Activated CD4-positive, alpha-beta T cell treated with anti-CD3 and anti-CD28 coated beads, Interleukin-2, amount 10 ng/mL, durations not matched to agents 7 days and 5 days (primary cell): ENCODE measurements at places on chromosomes 4 and X.

DNA sequence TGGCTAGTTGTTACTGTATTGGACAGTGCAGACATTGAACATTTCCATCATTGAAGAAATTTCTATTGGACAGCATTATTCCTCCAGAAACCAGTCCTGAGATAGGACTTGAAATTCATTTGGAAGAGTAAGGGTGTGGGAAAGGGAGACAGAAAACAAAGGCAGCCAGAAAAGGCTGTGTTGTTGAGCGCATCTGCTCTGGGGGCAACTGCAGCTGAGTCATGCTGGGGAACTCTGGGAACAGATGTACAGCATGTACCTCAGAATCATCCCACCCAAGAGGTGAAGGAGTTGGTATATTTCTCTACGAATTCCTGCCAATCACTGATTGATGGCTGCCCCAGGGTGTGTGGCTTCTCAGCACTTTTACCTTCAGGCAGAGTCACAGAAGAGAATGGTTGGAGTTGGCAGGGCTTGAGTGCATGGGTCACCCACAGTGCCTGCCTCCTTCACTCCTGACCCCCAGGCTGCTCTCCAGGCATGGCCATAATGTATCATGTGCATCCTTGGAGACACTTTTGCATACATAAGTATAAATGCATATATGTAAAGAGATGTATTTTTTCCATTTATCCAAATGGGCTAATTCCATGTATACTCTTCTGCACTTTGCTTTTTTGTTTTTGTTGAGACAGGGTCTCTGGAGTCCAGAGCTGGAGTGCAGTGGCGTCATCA is 39.4 kb downstream of the GEMIN8 start:
- no peak overlapping the region for H3K27ac ChIP-seq
- DNase-seq, result no peak
- H3K36me3 ChIP-seq, result no peaks in the 10 kb centered on the region
- H3K27me3 ChIP-seq, result no peaks in the 10 kb centered on the region
- H3K4me1 ChIP-seq, result peaks cover 10% of the 10 kb centered on the region

GRCh38 chrX:8811611-8812010 is 10.4 kb upstream of the FAM9A start:
- peaks cover 2% of the 10 kb centered on the region for H3K27me3 ChIP-seq
- H3K4me1 ChIP-seq, result no peaks in the 10 kb centered on the region
- no peak overlapping the region for H3K27ac ChIP-seq
- no peaks in the 10 kb centered on the region for H3K36me3 ChIP-seq
- no peak for DNase-seq

GRCh38 chr4:113394730-113395530 is 345.5 kb downstream of the ANK2 start:
- peaks cover 3% of the 10 kb centered on the region for H3K4me1 ChIP-seq
- DNase-seq, result peak; percentile 79
- no peak overlapping the region for H3K27ac ChIP-seq
- H3K36me3 ChIP-seq, result no peaks in the 10 kb centered on the region

DNA sequence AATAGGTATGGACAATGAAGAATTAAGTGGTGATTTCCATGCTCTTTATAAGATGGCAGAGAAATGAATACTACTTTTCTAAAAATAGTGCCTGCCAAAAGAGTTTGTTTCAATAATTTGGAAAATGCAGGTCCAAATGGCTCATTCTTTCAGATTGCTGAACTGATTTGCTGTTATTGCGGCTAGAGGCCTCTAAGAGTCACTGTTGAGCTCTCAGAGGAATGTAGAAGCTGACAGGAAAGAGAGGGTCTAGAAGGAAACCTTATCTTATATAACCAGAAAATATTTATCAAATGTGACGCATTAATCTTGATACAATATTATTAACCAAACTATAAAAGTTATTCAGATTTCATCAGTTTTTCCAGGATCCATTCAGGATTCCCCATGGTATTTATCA is 65.7 kb upstream of the PAGE1 start:
- no peak overlapping the region for H3K4me3 ChIP-seq
- no peak overlapping the region for H3K27ac ChIP-seq
- peaks cover 3% of the 10 kb centered on the region for H3K27me3 ChIP-seq
- H3K4me1 ChIP-seq, result no peaks in the 10 kb centered on the region

- no peak overlapping the region for H3K27ac ChIP-seq
- no peaks in the 10 kb centered on the region for H3K36me3 ChIP-seq
- peaks cover 13% of the 10 kb centered on the region for H3K4me1 ChIP-seq
- DNase-seq, result no peak
- H3K4me3 ChIP-seq, result no peak overlapping the region
- H3K27me3 ChIP-seq, result no peaks in the 10 kb centered on the region
These were observed 52.1 kb downstream of the PDGFRA start for GRCh38 chr4:54281054-54281766.

GRCh38 chrX:114272096-114272686 is 311.7 kb upstream of the HTR2C start:
- no peaks in the 10 kb centered on the region for H3K27me3 ChIP-seq
- H3K36me3 ChIP-seq, result no peaks in the 10 kb centered on the region
- no peaks in the 10 kb centered on the region for H3K4me1 ChIP-seq
- H3K27ac ChIP-seq, result no peak overlapping the region
- DNase-seq, result no peak
